ENCODE measurements at places on chromosomes 7 and 10.

DNA sequence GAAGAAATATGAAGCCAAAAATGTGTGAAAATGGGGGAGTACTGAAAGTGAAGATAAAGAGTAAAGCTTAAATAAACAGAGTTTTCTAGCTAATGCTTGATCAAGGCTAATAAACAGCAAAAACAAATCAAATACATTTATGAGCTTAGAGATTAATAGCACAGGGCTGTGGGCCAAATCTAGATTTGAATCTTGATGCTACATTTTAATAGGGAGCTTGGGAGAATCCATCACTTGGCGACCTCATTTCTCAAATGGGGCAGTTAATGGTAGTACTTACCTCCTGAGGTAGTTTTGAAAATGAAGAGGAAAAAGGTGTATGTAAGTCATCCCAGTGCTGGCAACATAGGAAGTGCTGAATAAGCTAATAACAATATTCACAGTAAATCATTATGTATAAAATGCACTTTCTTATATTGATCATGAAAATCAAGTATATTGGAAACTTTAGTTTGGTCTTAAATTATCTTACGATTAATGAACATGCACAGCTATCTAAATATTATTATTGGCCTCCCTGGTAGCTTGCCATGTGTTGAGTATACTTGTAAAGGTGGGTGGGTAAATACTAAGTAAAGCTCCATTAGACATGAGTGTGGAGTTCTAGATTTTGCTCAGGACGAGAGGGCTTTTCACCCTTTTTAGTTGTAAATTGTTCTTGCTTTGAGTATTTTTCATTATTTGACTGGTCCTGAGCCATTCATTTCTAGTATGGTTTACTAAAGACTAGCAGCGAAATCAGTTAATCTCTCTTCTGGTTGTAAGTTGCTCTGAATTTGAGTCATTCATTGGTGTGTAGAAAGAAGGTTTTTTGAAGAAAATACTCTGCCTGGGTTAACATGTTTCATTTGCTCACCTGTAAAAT is 5.1 kb downstream of the BICC1 start:
- DNase-seq: no peak

DNA sequence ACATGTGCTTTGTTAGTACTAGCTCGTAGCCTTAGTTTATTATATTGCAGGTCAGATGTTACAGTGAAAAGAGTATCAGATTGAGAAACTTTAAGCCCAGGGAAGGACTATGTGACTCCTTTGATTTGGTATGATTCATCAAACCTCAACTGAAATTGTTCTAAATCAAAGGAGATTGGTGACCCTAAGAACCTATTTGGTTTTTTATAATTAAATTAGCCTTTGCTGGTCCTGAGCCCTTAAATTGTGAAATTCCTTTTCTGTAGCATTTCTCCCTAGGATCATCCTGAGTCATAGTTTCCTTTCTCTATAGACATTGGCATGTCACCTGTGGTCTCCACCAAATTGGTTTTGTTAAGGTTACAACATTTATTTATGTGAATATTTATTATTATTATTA is 89.7 kb downstream of the POLR1F start:
- DNase-seq: no peak

- DNase-seq: no peak
Measured at GRCh38 chr7:129313282-129313681, 88.5 kb downstream of the AHCYL2 start.

GRCh38 chr7:105315357-105315756 is 73.4 kb downstream of the SRPK2 start:
- no peak for DNase-seq

Measured in stimulated activated CD4-positive, alpha-beta T cell treated with anti-CD3 and anti-CD28 coated beads, Interleukin-15, amount 100 ng/mL, for 24 hours (primary cell).